ENCODE measurements at places on chromosomes 13 and 19.

GRCh38 chr13:35473206-35473775 is 3.2 kb downstream of the MAB21L1 start:
- DNase-seq, result no peak

GRCh38 chr13:109026266-109026665 is 396.9 kb downstream of the MYO16 start:
- no peak for DNase-seq

- peak; percentile 4 for DNase-seq
These were observed 2.2 kb upstream of the KCNC3 start for GRCh38 chr19:50331221-50331993.

- no peak for DNase-seq
These were observed 67.0 kb upstream of the SLC15A1 start for GRCh38 chr13:98819382-98820010.

GRCh38 chr13:76385586-76385985 is 500.6 kb downstream of the KCTD12 start:
- no peak for DNase-seq

- DNase-seq, result no peak
These were observed 10.2 kb downstream of the MPHOSPH8 start for GRCh38 chr13:19643652-19644051.

Data from CD4-positive, alpha-beta T cell treated with Interleukin-6 for 4 hours (primary cell).